ENCODE measurements at places on chromosomes 4 and X.

DNA sequence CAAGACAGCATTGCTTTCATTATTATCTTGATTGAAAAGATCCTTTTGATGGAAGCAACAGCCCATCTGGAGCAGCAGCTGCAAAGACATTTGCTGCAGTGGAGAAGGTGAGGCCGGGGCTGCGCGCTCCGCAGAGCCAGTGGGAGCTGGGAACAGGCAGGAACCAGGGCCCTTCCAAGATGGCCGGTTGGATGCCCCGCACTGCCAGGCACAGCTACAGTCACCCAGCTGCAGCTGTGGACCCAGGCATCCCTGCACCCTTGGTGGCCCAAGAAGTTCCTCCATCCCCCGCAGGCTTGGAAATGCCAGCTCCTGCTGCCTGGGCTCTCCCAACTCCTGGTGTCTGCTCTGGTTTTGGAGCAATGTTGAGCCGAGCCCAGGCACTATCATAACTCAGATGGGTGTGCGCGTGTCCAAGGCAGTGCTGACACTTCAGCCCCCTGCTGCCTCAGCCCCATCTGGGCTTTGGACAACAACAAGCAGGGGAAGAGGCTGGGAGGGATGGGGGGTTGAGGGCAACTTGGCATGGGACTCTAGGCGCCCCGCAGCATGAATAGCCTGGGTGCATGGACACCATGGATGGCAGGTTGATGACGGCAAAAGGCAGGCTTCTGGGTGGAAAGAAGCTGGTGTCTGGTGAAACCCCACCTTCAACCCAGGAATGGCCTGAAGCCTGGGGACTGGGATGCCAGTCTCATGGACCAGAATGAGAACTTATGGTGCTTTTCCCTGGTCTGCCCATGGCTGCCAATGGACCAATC lies 371.8 kb downstream of the FSTL5 start:
- DNase-seq, result no peak

GRCh38 chr4:77920371-77920770 lies 57.7 kb downstream of the MRPL1 start:
- no peak for DNase-seq

DNA sequence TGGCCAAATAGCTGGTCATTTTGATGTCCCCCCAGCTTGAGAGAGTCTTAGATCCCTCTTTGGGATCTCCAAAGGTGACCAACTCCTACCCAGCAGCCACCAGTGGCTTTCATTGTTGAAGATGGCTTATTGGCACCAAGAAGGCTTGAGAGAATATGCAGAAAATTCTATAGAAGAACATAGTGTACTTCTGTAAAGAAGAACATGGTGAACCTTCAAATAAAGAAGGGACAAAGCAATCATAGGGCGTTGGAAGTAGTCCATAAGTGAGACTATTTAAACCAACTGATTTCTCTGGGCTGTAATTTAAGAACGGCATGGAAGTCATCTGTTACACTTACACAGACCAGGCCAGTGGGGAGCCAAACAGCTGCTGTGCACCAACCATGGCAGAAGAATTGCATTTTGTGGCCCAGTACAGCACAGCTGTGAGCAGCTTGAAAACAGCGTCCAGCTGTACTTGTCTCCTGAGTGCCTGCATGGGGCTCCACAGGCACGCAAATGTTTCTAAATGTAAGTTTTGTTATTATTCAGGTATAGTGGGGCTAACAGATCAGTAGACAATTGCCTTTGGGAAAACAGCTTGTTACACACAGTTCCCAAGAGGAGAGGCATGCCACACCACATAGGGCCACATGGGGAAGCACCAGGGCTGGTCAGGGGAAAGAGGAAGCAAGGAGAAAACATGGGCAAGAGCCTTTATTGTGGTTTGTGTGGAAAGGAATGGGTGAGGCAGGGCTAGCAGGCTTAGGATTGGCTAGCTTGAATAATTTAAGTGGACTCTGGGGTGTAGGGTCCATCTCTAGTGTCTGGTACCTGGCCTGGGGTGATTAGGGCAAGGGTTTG lies 125.0 kb downstream of the ARHGAP6 start:
- DNase-seq, result peak; percentile 17

DNA sequence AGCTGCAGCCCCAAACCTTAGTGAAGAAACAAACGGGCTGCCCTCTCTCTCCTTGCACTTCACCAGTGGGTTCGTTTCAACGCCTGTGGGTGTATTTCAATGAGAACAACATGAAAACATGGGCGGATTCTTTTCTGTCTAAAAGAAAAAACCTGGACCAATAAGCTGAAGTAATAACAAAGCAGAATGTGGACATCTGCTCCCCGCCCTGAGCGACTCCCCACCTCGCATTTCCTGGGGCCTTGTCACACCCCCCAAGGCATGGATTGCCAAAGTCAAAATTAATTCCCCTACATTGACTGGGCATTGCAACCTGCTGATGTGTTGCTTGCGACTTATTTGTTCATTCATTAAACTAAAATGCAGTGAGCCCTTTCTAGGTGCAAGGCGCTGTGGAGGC lies 142.9 kb downstream of the BCOR start:
- no peak for DNase-seq

- DNase-seq, result no peak
Measured at GRCh38 chr4:107699466-107700206, 20.4 kb downstream of the PAPSS1 start.

- DNase-seq, result no peak
Measured at GRCh38 chr4:40473578-40474388, 138.7 kb downstream of the CHRNA9 start.

GRCh38 chr4:162285753-162286152 lies 122.0 kb upstream of the FSTL5 start:
- no peak for DNase-seq

GRCh38 chr4:8070736-8071718 lies 87.6 kb downstream of the ABLIM2 start:
- DNase-seq, result no peak

DNA sequence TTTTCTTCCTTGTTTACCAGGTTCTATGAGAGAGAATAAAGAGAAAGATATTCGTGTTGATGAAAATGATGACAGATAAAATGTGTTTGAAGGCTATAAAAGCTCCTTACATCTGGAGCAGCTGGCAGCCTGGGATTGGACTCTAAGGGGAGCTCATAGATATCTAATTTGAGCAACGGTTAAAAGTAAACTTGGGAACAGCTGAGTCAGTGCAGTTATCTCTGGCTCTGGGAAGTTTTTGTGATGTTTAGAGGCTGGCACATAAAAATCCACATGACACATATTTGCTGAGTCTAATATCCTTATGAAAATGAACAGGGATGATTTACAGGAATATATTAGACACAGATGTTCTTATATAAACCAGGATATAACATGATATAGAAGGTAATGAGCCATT lies 331.8 kb upstream of the TENM3 start:
- peak; percentile 54 for DNase-seq

DNA sequence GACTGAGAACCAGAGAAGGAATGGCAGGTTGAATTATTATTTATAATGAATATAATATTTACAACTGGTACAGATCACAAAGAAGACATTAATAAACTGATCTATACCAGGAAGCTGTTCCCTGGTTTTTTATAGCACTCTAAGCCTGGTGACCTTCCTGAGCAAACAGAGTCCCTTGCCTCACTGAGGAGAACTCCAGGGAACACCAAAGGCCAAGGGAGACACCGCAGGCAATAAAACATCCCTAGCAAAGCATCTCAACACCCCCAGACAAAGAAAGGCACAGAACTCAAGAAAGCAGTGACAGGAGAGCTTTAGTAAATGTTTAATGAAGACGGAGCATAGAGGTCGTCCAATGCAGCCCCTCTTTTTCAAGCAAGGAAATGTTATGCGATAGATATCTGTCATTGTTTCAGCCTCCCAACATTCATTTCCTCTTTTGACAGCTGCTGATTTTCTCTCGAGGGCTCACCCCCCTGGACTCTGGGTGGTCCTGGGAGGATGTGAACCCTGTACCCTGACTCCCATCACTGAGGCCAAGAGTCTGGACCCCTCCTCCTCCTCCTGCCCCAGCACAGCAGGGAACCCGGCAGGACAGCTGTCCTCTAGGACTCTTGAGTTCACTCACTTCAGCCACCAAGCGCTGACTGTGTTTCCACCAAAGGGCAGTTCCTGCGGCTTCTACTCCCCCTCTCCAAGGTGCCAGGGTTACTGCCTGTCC lies 342.5 kb upstream of the GATB start:
- no peak for DNase-seq

GRCh38 chrX:16207634-16208033 lies 40.4 kb downstream of the MAGEB17 start:
- DNase-seq, result no peak

- DNase-seq, result no peak
Measured at GRCh38 chrX:68596871-68597270, 50.6 kb upstream of the STARD8 start.

DNA sequence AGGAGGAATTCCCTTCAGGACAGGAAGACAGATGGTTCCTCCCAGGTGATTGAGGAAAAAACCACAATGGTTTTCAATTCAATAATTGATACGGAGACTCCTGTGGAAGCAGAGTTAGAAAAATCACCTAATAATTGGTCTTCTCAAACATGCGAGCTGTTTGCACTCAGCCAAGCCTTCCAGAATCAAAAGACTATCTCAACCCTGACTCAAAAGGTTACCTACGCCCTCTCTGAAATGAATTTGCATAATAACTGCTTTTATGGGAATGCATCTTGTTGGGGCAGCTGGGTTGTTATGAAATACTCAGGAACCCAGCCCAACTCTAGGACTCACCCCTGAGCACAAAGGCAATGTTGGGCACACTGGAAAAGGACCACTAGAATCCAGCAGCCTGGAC lies 66.9 kb upstream of the ARSJ start:
- DNase-seq, result no peak

- peak; percentile 39 for DNase-seq
Measured at GRCh38 chr4:184439856-184440594, 34.3 kb downstream of the IRF2 start.

DNA sequence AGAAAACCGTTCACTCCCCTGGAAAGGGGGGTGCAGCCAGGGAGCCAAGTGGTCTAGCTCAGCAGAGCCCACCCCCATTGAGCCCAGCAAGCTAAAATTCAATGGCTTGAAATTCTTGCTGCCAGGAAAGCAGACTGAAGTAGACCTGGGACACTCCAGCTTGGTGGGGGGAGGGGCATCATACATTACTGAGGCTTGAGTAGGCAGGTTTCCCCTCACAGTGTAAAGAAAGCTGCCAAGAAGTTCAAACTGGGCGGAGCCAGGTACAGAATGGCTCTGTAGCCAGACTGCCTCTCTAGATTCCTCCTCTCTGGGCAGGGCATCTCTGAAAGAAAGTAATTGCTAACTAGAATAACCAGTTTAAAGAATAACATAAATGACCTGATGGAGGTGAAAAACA lies 372.3 kb upstream of the F9 start:
- DNase-seq, result no peak

DNA sequence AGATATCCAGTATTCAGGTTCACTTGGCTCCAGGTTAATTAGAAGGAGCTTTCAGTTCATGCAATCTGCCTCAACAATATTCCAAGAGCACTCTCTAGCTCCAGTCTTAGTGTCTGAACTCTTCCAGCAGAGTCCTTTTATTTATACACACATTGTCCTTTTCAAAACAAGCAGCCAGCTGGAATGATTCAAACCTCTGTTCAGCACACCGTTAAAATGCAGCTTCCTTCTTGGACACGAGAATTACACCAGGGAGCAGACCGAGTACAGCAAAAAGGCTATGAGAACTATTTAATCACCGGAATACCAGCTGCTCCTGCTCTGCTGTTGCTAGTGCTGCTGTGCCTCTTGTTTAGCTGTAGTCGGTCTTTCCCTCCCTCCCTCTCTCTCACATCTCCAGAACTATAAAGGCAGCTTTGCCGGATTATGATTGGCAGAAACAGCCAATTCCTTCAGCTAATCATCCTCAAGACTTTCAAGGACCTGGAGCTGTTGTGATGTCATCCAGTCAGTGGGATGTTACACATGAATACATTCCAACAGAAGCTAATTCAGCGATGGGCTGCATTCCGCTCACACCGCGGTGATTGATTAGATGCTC lies at the start of gene NDST4:
NDST4 (minus strand) TSS at position 115 of the 601 bp plus-strand sequence. CDS start 36,584 bp downstream, outside the sequence.
- peak; percentile 85 for DNase-seq

DNA sequence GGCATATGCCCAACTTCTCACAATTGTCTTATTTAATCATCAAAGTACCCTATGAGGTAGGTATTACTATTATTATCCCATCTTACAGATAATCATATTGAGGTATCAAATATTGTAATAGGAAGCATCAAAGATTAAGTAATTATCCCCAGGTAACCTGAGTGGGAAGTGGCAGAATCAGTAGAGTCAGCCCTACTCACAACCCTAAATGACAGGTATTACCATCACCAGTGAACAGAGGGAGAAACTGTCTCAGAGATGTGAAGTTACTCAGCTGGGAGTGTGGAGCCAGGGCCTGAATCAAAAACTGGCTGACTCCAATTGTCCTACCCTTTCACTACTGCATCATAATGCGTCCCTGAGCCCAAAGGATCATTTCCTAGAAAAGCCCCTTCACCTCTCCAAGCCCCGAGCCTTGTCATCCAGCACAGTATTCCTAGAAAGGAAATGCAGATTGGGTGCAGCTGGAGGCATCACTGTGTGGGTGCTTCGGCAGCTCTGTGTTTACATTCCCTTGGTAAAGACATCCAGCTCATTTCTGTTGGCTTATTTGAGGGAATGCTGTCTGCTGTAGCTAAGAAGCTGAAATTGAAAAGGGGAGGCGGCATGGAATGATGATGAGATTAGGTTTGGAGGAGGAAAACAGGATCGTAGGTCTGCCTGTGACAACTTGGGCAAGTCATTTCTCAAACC lies 72.8 kb downstream of the DHX15 start:
- DNase-seq, result peak; percentile 25

DNA sequence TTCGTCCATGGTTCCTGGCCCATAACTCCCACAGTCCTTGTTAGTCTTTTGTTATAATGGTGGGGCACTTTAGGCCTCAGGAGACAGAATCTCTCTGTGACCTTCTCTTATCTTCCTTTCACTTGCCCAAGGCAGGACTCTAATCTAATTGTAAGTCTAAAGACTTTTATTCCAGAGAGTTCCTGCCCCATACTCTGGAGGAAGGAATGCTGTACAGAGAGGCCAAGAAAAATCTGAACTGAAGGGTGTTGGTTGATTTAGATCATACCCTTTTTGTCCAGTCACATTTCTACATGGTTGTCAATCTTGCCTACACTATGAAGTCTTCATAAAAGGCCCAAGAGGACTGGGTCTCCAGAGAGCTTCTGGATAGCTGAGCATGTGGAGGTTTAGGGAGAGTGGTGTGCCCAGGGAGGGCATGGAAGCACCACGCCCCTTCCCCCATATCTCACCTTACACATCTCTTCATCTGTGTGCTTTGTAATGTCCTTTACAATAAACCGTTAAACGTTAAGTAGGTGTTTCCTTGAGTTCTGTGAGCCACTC lies 84.5 kb downstream of the AFF1 start:
- DNase-seq, result no peak

DNA sequence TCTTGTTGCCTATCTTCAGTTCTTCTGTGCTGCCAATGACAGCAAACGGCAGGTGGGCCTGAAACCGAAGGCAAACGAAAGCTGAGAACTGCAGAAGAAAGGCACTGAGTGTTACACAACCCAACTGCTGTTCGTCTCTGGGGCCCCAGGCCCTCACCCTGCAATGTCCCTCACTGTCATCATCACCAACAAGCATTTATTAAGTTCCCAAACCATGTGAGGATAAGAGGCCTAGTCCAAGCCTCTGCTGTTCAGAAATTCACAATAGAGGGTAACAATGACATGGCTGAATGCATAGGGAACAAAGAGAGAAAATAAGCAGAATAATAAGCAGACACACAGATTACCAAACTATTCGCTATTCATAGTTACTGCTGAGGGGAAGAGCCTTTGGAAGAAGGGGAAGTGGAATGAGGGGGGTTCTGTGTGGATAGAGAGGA lies 34.5 kb upstream of the NKRF start:
- DNase-seq, result no peak

GRCh38 chrX:12894074-12895030 lies 12.1 kb upstream of the TLR8 start:
- peak; percentile 53 for DNase-seq

GRCh38 chr4:36824682-36825081 lies 419.9 kb upstream of the NWD2 start:
- no peak for DNase-seq
